ENCODE measurements at places on chromosomes 6 and 20.

GRCh38 chr6:33983109-33983716 lies 162.7 kb downstream of the GRM4 start:
- DNase-seq = no peak

DNA sequence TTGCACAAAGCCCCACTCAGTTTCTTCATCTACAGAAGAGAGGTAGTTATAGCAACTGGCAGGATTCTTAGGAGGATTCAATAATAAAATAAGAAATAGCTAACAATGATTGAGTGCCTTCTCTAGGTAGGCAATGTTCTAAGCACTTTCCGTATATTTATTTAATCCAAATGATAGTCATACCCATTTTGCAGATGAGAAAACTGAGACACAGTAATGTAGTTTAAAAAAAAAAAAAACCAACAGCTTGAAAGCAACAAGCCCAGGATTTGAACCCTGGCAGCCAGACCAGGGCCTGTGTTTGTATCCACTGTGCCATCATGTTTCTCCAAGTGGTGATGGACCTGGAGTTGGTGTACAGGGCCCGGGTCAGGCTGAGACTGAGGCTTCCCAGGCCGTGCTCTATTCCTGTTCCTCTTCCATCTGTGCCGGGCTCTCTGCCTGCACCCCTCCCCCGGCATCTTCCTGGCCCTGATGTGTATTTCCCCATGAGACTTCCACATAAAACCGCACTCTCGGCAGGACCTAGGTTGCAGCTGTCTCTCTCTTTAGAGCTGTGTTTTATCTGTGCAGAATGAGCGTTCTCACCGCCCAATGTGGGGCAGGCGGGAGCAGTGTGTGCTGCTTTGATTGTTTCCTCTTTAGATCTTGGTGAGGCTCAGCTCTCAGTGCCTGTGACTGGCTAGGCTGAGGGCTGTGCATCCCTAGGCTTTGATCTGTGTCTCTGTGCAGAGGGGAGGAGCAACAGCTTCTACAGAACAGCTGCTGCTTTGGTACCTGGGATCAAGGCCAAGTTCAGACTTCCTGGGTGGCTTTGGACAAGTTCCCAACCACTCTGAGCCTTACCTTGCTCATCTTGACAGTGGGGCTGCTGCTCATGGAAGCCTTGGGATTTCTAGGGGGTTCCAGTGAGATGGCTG lies 49.5 kb downstream of the TOX2 start:
- no peak for DNase-seq

DNA sequence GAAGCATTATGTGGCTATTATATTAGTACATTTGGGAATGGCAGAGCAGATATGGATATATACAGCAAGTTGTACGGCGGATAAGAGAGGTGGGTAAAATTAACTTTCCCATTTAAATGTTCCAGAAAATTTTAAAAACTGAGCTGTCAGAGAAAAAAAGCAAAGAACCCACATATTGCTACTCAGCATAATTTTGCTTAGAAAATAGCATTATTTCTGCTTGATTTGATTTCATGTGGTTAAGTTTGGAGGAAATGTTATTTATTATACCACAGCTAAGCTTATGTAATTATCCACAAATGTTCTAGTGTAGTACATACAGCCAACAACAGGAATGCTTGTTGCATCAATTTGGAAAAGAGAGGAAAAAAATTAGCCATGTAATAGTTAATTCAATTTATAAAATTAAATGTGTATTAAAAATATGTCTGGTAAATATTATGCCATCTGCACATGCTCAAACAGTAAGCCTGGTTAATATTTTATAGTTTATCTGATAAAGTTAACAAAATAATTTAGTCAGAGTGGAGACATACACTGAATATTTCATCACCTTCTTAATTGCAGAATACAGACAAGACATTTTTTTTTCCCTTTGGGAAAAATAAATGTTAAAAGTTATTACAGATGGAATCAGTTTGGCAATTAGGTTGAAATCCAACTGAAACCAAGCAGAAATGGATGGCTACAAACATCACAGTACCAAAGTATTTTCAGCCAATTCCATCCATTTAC lies 172.1 kb upstream of the ID4 start:
- DNase-seq = no peak

DNA sequence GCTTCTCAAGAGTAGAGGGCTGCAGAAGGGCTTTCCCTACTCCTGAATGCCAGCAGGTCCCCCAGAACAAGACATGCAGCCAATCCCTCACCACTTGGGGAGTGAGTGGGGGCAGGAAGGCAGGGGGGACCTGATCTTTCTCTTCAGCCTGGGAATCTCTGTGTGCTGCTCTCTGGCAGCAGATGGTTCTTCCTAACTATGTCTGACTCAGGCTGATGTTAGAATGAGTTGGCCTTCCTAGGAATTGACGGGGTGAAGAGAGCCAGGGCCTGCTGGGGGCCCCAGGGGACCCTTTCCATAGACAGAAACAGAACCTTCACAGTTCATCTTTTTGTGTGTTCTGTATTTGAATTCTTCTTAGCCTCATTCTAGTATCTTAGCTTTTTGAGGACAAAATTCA lies 29.0 kb upstream of the TCP11 start:
- no peak for DNase-seq

GRCh38 chr6:147234685-147235084 lies 30.5 kb downstream of the STXBP5 start:
- no peak for DNase-seq

GRCh38 chr20:20665606-20666332 lies 46.7 kb downstream of the RALGAPA2 start:
- DNase-seq = no peak

GRCh38 chr20:58407966-58408557 lies 19.0 kb downstream of the VAPB start:
- no peak for DNase-seq

DNA sequence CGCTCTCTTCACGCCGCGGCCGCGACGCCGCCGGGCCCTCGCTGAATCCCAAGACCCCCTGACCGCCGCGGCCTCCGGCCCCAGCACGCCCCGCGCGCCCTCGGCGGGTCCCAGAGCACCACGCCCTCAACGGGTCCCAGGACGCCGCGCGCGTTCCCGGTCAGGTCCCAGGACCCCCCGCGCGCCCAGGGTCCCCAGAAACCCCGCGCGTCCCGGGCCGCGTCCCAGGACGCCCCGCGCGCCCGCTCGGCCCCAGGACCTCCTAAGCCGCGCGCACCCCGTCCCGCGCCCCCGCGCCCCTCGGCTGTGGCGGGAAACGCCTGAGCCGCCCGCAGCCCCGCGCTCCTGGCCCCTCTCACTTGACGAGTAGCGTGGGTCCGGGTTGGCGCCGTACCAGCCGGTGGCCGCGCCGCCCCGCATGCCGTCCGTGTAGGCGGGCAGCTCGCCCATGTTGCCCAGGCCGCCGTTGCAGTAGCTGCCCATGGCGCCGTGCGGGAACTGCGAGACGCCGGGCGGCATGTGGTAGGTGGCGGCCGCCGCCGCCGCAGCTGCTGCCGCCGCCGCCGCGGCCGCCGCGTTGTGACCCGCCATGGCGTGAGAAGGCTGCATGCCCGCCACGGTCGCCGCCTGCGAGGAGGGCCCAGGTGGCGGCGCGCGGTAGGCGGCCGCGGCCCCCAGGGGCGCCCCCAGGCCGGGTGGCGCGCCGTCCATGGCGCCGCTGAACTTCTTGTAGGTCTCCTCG lies 556 bp downstream of the NKX2-4 start:
- DNase-seq = no peak

- no peak for DNase-seq
Observed at GRCh38 chr20:36988494-36988966, 37.0 kb upstream of the SAMHD1 start.

DNA sequence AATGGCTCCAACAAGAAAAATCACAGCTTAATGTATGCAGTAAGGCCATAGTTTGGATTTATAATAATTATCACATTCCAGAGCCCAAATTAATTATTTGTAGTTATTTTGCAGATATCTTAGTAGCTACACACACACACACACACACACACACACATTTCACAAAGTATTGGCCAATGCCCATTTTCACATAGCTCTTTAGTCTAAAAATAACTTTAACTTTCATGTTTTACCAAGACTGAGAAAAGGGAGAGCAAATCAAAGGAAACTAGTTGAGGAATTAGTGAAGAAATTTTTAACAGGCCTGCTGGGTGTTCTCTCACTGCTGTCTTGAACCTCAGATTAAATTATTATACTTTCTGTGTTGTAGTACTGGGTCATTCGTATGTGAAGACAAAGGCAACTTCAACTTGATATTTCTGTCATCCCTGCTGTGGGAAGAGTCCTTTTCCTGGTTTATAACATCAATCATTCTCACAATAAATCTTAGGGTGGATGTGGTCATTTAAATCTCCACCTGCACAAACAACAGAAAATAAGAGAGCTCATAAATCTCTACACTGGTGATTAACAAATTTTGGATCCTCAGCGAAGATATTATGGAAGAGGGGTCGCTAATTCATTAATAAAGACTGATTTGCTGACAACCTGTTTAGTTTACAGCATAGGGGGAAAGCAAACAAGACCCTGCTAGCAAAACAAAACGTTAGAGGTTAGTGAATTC lies 1.6 kb upstream of the TCF21 start:
- DNase-seq = no peak

DNA sequence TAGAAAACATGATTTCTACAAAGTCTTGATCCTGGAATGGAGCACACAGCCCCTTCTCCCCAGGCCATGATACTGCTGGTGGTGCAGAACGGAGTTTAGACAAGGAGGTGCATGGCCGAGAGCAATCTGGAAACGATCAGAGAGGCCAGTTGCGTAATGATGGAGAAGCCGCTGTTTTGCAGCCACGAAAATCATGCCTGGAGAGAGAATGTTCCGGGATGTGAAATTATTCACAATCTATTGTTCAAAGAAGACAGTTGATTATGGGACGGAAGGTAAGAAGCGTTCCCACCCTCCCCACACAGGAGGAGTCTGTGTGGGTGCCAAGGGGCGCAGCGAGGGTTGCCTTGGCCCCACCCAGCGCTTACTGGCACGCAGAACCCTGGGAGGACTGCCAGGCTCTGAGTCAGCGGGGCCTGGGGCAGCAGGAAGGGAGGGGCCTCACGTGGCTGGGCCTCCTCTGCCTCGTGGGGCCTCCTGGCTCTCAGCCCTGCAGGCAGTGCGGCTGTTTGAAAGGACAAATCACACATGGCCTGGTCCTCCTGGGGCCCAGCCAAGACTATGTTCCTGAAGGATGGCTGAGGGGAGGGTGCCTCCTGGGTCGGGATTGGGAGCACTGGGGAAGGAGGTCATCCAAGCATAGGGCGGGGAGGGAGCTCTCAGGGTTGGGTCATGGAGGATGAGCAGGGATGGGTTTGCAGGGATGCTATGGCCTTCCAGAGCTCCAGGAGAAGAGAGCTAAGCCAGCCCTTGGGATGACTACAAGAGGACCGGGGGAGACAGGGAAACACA lies 8.7 kb upstream of the AP5S1 start:
- DNase-seq = peak; percentile 85

DNA sequence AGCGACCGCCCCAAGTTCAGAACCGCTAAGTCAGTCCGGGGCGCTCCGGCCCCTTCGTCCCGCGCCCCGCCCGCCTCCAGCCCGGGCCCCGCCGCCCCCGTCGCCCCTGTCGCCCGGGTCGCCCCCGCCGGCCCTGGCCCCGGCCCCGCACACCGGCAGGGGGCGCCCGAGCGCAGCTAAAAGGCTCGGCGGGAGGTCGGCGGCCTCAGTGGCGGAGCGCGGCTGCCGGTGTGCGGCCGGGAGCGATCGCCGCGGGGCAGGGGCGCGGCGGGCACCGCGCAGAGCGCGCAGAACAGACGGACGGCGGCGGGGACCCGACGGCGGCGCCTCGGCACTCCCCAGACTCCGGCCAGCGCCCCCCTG lies at the start of gene FNDC1:
Gene FNDC1 (plus strand): TSS at position 208 of the 363 bp plus-strand sequence. CDS start 197 bp downstream, outside the sequence.
- peak; percentile 40 for DNase-seq

DNA sequence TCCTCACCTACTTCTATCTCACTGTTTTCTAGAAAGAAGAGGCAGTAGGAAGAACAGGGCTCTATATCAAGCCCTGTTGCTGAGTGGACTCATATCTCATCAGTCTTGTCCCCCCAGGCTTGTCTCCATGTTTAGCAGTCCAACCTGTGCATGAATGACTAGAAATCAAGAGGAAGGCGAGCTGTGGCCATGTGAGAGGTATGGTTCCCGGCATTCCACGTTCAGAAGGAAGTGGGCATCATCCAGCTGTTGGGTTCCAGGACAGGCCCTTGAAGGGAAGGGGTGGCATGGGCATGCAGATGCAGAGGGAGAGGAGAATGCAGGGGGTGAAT lies 176.6 kb downstream of the MRPL14 start:
- no peak for DNase-seq

GRCh38 chr20:36792422-36792821 lies 18.9 kb upstream of the DSN1 start:
- DNase-seq = no peak

GRCh38 chr6:91490671-91491301 lies 903.9 kb upstream of the MAP3K7 start:
- DNase-seq = no peak

GRCh38 chr6:64334636-64335035 lies 699.0 kb downstream of the PHF3 start:
- no peak for DNase-seq

GRCh38 chr6:138107078-138107751 lies at the start of gene PERP:
TSS of gene PERP (minus strand) at chr6:138107419. CDS start at chr6:138107340, 79 bp downstream.
- DNase-seq = peak; percentile 61
